ENCODE measurements at places on chromosomes 4 and X. TPM values are rescaled to one million over a fixed set of nuclear protein-coding genes. Genes with fewer than 3 reads are reported as not detected.

TMPRSS11A gene
- not detected for polyA plus RNA-seq

RAB39B gene
- polyA plus RNA-seq, result 0.28 TPM

SPANXC gene
- not detected for polyA plus RNA-seq

SPIN3 gene
- 18.3 TPM for polyA plus RNA-seq

TASL gene
- 0.63 TPM for polyA plus RNA-seq

- peak; percentile 6 for DNase-seq
Measured at GRCh38 chr4:94127707-94128328, 79.8 kb upstream of the SMARCAD1 start.
